ENCODE measurements at places on chromosomes 3 and 15.

DNA sequence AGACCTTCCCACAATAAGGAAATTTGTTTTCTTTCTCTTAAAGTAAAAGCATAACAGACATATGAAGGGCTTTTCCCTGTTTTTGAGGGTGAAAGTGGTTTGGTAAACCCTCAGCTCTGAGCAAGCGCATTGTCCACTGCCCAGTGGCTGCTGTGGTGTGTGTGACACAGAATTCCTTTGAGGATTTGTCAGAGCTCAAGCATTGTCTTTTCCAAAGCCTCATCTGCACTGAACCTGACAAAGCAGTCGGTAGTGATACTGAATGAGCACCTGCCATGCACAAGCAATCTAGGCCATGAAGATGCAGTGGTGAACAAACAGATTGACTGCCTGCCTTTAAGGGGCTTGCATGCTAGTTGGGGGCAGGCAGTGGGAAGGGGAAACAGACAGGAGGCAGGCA, 128.3 kb downstream of the PLCL2 start:
- no peak for DNase-seq

DNA sequence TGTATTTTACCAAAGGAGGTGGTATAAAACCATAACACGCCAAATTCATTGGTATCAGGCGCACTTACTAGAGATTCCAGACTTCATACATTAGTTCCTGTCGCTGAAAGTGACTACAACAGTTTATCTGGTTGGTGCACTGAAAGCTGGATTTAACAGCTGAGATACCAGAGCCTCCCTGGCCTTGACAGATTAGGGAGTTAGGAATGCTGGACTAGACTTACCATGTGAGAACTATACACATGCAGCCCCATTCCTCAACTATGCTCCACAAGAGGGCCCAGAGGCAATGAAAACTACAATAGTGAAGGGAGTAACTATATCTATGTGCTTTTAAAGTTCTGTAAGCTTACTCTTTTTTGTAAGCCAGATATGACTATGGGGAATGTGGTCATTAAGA, 174.4 kb downstream of the STAG1 start:
- DNase-seq = no peak

GRCh38 chr3:194572143-194572789, 61.0 kb downstream of the TMEM44 start:
- no peak for DNase-seq

DNA sequence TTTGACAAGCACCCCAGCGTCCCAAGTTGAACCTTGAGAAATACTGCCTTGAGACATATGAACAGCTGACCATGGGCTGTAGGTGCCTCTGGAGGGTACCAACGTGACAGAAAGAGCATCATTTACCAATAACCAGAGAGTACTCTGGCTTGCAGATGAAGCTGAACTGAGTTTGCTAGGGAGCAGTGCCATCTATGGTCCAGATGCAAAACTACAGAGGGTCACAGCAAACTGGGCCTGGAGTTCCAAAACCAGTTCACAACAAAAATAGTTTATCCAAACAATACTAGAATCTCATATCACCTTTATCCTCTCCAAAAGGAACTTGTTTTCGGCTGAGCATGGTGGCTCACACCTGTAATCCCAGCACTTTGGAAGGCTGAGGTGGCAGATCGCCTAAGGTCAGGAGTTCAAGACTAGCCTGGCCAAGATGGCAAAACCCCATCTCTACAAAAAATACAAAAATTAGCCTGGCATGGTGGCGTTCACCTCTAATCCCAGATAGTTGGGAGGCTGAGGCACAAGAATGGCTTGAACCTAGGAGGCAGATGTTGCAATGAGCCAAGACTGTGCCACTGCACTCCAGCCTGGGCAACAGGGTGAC, 69.3 kb downstream of the CHAC1 start:
- DNase-seq = peak; percentile 27

GRCh38 chr15:77646104-77646694, 13.5 kb upstream of the LINGO1 start:
- DNase-seq = no peak

DNA sequence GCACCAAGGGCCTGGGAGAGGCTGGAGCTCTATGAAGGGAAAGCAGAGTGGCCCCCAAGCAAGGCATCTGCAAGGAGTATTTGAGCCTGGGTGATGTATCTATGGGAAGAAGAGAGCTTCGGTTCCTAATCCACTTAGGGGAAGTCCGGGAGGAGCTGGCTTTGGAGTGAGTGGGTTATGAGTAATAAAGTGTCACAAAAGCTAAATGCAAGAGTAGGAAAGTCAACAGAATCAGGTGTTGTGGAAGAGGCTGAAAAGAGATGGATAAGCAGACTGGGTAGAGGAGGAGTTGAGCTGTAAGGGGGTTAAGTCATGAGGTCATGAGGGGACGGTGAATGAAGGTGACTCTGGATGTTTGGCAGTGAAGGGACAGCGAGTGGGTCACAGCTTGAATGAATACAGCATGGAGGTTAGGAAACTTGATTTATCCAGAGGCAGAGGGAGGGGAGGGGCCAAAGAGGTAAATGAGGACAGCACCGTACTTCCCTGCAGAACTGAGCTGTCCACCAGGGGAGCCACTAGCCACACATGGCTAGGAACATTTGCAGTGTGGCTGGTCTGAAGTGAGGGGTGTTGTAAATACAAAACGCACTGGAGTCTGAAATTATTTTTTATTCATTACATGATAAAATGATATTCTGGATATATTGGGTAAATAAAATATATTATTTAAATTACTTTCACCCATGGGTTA, 83.3 kb downstream of the ADCY5 start:
- no peak for DNase-seq

DNA sequence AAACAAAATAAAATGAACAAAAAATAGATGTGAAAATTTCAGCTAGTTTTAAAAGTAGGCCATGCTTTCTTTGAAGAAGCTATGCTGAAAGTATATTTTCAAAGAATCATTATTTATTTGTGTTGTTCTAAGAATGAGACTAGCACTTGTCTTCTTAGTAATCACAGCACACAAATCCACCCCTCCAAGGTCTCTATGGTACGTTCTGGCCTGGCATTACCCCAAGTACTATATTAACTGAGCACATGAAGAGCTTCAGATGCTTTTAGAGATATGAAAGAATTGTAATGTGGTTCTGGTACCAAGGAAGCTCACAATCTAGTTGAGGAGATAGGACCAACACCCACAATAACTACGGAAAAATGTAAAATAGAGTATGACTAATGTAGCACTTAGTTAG, 416.5 kb downstream of the PLCL2 start:
- DNase-seq = no peak

- no peak for DNase-seq
These were observed 52.0 kb downstream of the SNRK start for GRCh38 chr3:43338295-43338694.

DNA sequence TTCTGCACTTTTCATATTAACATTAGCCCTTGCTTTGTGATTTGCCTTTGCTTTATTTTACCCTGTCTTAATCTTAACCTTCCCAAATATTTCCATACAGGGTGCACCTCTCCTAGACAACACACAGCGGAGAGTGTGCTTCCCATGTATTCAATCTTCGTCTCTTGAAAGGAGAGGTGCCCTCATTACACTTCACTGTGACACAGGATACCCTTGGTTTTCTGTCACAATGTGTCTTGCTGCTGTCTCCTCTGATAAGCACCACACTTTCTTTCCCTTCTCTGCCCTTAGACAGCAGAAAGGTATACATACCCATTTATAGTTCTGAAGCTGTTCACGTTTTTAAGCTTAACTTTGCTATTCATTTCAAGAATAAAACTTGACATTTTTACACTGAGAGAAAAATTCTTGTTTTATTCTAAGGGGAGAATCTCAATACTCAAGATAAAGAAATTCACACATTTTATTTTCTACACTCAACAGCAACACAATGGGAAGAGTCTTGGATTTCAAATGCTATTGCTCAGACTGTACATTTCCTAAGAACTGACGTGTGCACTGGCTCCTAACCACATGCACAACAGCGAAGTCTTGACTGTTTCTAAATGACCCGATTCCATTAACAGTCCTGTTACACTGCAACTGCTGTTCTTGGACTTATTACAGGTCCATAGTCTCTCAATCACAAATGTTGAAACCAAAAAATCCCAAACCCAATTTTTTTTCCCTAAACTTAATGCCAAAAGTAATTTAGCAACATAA, 21.1 kb downstream of the ZXDC start:
- no peak for DNase-seq

- DNase-seq = peak; percentile 52
These were observed 5.9 kb upstream of the CALML4 start for GRCh38 chr15:68210821-68211655.

DNA sequence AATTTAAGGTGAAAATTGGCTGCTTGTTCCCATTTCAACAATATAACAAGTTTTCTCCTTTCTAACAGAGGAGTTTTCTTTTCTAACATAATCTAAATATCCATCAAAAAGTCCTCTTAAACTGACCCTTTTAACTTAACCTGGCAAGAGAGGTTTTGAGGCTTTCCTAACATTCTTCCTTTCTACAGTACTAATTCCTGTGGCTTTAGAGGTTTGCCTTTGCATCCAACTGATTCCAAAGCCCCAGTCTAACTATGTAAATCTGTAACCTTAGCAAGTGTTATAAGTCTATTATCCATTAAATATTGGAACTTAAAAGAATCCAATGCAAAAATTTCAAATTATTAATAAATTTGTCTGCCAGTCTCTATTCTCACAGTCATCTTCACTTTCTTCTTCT, 134.1 kb downstream of the ISL2 start:
- DNase-seq = no peak

GRCh38 chr15:50767332-50767861, 1.9 kb upstream of the SPPL2A start:
- no peak for DNase-seq

DNA sequence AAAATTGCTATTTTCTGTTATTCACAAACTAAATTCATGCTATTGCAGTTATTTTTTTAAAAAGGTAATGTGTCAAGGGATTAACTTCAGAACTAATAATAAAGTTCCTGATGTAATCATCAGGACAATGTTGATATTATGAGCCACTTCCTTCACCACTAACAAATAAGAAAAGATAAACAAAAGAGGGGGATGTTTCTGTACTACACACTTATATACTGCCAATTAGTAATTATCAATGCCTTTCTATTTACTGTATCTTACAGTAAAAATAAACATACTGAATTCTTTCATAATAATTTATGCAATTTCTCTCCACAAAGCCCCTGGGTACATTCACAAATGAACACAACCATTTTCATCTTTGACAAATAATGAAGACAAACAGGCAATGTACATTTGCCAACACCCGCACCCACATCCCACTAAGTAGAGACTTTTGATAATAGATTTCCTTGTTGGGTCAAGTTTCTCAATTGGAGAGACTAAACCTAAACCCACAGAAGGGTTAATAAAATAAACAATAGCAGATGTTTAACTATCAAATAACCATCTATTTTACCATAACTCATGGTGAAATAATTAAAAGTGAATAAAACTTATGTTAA, 3.7 kb downstream of the CBLB start:
- DNase-seq = no peak

- no peak for DNase-seq
These were observed 495 bp upstream of the COL7A1 start for GRCh38 chr3:48595526-48596121.

- no peak for DNase-seq
These were observed 53.3 kb upstream of the TBC1D5 start for GRCh38 chr3:17795711-17796110.

DNA sequence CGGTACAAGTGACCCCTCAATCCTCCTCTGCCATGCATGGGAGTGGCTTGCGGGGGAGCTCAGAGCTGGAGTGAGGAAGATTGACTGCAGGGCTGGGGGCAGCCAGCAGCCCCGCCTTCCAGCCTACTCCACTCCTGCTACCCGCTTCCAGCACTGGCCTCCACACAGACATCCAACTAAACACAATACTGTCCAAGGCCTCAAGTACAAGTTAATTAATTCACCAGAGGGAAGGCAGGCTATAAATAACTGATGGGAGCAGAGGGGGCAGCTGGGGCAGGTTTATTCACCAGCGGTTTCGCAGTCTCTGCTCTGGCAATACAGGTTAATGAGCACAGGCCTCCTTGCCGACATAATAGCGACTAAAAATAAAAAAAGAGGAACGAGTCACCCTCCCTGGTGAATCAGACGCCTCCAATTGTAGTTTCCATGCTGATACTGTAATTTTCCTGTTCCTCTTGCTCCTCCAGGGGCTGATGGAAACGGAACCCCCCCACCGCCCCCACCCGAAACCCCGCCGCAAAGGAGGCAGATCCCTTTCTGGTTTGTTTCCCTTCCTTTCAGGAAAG, 166.4 kb upstream of the TLE3 start:
- DNase-seq = no peak

DNA sequence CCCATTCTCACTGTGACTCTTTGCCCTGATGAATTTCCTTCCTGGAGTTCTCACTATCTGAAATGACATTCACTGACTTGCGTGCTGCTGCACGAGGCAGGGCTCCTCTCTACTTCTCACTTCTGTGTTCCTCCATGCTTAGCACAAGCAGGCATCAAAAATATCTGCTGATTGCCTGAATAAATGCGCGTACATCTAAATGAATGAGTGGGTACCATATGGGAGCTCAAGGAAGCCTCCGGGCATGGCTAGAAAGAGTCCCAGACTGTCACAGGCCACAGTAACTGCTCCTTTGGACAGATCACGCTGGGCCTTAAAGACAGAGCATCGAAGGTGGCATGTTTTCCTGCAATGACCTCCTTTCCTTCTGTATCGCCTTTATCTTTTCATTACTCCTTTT, 31.6 kb downstream of the HCN4 start:
- DNase-seq = no peak

- no peak for DNase-seq
These were observed 457.1 kb downstream of the SQOR start for GRCh38 chr15:46091860-46092450.

DNA sequence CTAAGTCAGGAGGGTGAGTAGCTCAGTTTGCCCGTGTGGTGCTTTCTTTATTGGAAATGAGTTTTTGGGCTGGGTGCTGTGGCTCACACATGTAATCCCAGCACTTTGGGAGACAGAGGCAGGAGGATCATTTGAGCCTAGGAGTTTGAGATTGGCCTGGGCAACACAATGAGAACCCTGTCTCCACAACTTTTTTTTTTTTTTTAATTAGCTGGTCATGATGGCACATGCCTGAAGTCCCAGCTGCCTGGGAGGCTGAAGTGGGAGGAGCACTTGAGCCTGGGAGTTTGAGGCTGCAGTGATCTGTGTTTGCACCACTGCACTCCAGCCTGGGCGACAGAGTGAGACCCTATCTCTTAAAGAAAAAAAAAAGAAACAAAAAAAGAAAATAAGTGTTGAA, 174.9 kb downstream of the NSMCE3 start:
- no peak for DNase-seq

- no peak for DNase-seq
These were observed 22.7 kb downstream of the ST6GAL1 start for GRCh38 chr3:186953011-186953487.

GRCh38 chr15:43286074-43286473, 19.3 kb upstream of the TGM5 start:
- no peak for DNase-seq

Data from stimulated activated CD4-positive, alpha-beta T cell treated with anti-CD3 and anti-CD28 coated beads, Interleukin-4, amount 100 ng/mL, for 24 hours (primary cell).